GM13977 (cell line): ENCODE measurements at places on chromosomes 7 and 10.

DNA sequence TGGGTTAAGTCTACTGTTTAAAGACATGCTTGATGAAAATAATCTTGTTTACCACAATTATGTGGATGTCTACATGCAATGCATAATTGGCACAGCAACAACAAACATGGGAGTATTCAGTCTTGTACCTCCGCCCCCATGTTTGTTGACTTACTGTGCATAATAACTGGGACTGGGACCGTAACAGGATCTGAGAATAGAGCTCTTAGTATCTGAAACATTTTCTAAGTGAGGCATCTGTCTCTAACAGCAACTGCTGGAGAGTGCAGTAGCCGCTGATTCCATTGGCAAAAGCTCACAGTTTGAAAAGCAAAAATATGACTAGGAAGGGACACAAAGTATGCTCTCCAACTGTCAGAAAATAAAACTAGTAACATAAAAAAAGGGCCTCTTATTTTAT lies 61.6 kb downstream of the ENO4 start:
- DNase-seq: no peak

- DNase-seq: no peak
Measured at GRCh38 chr7:22350466-22351328, 6.3 kb downstream of the RAPGEF5 start.

DNA sequence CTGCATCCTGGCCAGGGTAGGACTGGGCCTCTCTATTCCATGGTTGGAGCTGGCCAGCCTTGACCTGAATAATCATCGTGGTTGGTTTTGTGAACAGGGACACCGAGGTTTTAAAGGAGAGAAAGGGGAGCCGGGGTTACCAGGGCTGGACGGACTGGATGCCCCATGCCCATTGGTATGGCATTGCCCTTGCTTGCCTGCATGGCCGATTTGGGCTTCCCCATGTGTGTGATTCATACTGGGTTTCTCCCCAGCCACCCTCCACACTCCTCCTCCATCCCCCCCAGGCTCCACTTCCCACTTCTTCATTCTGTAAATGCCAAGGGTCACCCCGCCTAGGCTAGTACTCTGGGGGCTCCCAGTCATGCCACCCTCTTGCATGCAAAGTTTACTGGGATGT lies 98.8 kb upstream of the MACROH2A2 start:
- no peak for DNase-seq

DNA sequence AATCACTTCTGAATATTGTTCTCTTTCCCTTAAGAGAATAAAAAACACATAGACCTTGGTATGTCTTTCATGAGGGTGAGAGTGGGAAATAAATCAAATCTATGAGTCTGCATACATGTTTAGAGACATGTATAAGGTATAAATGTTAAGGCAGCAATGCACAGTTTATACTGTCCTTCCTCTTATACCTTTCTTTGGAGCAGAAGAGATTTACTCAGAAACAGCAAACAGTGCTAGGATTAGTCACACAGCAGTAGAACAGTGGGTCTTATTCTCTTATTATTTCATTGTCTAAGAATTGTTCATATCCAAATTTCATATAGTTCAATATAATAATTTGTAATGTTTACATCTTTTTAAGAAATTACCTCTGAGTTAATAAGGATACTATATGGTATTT lies 126.7 kb upstream of the TMEM196 start:
- no peak for DNase-seq

DNA sequence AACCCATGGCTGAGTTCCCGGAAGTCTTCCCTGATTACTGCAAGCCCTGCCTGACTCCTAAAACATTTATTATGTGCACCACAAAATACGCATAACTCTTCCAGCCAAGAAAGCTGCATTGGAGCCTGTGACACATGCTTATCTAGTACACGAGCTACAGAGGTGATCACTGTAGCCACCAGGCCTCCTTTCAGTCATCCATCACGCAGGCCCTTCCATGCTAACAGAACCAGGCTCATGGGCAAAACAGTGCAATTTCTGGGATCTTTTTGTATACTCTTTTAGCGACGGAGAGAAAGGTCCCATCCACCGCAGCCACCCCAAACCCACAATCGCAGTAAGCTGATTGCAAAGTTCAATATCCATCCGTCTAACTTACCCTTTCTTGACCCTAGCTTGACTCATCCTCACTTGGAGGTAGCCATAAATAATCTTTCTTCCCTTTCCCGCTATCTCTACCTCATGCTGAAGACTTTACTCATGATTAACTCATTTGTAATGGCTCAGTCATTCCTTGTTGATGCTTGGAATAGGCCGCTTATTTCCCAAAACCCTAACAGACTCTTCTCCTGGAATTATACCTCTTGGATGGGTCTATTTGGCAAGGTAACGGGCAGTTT lies 1203.5 kb downstream of the TYW1 start:
- no peak for DNase-seq

GRCh38 chr7:115013886-115014285 lies 92.0 kb downstream of the MDFIC start:
- DNase-seq: no peak

DNA sequence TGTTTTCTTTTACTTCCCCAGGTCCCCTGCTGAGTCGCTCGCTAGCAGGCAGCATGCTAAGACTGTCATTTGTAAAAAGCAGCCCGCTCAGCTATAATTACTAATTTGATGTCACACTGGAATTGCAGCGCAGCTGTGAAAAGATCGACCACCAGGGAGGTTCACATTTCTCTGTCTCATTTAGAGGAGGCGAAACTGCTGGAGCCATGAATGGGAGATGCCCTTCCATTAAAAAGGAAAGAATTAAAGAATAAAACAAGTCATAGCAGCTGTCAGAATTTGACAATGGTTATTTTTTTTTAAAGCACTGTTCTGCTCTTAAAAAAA lies 153.5 kb downstream of the PIP4K2A start:
- no peak for DNase-seq

GRCh38 chr7:134328900-134329299 lies 12.2 kb upstream of the SLC35B4 start:
- DNase-seq: no peak

DNA sequence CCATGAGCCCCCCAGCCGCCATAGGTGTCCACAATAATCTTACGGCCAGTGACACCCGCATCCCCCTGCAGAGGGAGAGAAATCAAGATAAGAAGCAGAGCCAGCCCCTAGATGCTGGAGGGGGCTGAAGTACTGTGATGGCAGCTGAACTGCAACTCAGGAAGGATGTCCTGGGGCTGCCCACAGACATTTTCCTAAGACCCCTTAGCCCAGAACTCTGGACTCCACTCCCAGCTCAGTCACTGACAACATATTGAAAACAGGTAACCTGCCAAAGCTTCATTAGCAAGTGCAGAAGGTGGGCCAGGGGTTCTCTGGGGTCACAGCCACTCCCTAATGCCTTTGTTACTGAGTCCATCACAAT lies 14.3 kb downstream of the MAT1A start:
- DNase-seq: no peak

- DNase-seq: no peak
Measured at GRCh38 chr10:71483885-71484751, 87.4 kb downstream of the CDH23 start.

GRCh38 chr10:6583447-6583846 lies 3.4 kb upstream of the PRKCQ start:
- DNase-seq: no peak

- no peak for DNase-seq
Measured at GRCh38 chr10:624605-625332, 64.7 kb downstream of the DIP2C start.

- no peak for DNase-seq
Measured at GRCh38 chr10:23826421-23826820, 382.5 kb upstream of the KIAA1217 start.

- no peak for DNase-seq
Measured at GRCh38 chr7:148192491-148192890, 398.1 kb upstream of the C7orf33 start.

- DNase-seq: no peak
Measured at GRCh38 chr7:100582650-100583049, 3.3 kb downstream of the LRCH4 start.

- DNase-seq: no peak
Measured at GRCh38 chr7:176786-177459, 15.4 kb upstream of the FAM20C start.

GRCh38 chr10:31051703-31052102 lies 20.0 kb upstream of the ZNF438 start:
- no peak for DNase-seq

- no peak for DNase-seq
Measured at GRCh38 chr10:47247148-47248059, 52.6 kb upstream of the GDF10 start.

GRCh38 chr7:38748056-38748610 lies 117.0 kb upstream of the AMPH start:
- no peak for DNase-seq

DNA sequence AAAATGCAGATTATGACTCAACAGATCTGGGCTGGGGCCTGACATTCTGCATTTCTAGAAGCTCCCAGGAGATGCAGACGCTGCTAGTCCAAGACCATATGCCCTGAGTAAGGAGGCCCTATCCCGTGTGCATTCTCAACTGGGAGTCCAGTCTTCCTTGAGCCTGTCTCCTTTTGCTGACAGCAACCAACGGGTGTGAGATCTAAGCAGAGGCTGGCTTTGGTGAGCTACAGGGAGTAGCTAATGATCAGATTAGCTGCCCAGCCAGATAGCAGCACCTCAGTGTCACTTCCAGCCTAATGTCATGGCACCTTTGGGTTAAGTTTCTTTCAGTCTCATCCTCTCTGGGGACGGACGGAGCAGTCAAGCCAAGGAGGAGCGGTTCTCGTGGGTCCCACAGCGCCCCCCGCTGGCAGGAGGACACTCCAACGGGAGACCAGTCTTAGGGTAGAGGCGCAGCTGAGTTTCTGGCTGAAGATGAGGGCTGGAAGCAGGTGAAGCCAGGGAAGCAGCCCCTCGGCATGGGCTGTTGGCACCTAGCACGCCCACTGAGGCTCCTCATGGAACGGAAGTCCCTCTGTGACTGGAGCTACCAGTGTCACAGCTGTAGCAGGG lies 154.0 kb downstream of the CCDC3 start:
- DNase-seq: no peak

DNA sequence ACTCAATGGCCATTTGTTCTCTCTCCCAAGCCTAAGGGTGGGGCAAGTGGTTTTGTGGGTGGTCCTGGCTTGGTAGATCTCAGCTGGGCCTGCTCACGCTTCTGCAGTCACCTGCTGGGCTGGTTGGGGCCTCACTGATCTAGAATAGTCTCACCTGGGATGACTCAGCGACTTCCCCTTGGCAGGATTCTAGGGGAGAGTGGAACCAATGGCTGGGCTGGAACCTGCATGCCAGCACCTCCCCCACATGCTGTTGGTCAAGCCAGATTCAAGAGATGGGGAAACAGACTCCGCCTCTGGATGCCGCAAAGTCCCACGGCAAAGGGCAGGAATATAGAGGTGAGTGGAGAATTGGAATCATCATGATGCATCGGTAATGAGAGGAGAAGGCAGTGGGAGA lies 292.9 kb upstream of the NPVF start:
- no peak for DNase-seq

GRCh38 chr10:16314259-16314658 lies 122.6 kb upstream of the PTER start:
- no peak for DNase-seq

DNA sequence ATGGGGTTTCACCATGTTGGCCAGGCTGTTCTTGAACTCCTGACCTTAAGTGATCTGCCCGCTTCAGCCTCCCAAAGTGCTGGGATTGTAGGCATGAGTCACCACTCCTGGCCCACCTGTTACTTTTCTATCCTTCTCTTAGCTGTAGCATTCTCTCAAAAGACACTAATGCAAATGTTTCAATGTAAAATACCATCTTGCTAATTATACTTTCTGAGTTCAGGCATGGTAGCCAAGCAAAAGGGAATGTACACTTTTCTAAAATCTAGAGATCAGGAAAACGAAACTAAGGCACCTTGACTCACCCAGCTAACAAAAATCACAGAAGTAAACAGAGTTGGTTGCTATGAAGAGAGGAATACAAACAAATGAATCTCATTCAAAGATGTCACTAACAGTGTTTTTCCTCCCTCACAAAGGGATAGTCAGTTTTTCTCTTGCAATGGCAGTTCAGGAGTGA lies 401.0 kb upstream of the NRP1 start:
- DNase-seq: no peak

DNA sequence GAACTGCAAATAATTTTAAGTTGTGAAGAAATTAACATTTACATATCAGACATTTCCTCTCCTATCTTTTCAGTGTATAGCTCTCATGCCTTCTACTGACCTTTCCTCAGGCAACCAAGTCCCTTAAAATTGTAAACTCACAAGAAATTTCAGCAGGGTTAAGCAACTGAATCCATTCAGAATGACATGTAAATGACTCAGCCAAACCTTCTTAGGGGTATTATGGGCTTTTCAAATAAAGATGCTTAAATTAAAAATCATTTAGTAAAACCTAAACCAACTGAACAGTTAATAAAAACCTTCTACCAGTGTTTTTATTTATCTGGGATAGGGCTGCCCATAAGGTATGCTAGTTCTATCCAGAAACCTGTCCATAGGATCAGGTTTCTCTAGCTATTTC lies 20.7 kb downstream of the WAPL start:
- DNase-seq: no peak

DNA sequence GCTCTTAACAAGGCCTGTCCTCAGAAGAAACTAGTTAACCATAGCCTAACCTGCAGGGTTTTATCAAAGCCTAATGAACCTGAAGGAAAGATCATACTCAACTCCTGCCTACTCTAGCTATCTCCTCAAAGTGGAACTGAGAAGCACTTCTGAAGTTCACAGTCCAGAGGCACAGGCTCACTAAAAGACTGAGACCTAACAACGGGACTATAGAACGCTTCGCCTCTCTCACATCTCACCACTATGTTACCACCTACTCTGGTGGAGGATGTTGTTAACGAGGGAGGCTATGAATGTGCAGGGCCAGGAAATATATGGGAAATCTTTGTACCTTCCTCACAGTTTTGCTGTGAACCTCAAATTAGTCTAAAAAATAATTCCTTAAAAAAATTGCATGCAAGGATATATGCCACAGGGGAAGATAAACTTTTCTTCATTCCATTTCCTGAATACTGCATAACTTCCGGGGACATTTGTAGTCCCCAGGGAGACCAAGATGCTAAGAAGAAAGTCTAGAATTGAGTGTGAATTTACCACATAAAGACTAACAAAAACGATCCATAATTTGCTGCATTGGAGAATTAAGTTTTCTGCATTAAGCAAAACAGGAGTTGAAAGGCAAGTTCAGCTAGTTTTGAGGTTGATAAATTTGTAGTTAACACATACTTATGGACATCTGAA lies 21.6 kb downstream of the LIPJ start:
- DNase-seq: no peak

DNA sequence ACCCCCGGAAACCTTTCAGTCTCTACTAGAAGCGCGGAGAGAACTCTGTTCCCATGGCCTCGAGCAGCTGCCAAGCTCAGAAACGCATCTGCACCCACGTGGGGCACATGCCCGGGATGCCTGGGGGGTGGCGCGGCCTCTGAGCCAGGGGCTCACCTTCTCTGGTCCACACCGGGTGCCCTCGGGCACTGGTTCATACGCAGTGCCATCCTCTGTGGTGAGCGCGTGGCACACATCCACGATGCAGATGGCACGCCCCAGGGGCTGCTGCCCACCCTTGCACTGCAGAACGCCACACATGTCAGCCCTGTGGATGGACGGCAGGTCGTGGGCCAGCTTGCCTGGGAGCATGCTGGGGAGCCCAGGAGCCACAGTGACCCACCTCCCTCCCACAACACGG lies 6.5 kb downstream of the ADAM8 start:
- DNase-seq: no peak

GRCh38 chr10:129766611-129767550 lies 197.2 kb downstream of the EBF3 start:
- DNase-seq: no peak
